ENCODE measurements at places on chromosomes 1 and 21.

- no peak for DNase-seq
These were observed 3.4 kb upstream of the ETS2 start for GRCh38 chr21:38802050-38803026.

- no peak for DNase-seq
These were observed 585.4 kb downstream of the USP25 start for GRCh38 chr21:16315223-16315622.

- no peak for DNase-seq
These were observed 54.1 kb downstream of the C8A start for GRCh38 chr1:56908619-56909221.

DNA sequence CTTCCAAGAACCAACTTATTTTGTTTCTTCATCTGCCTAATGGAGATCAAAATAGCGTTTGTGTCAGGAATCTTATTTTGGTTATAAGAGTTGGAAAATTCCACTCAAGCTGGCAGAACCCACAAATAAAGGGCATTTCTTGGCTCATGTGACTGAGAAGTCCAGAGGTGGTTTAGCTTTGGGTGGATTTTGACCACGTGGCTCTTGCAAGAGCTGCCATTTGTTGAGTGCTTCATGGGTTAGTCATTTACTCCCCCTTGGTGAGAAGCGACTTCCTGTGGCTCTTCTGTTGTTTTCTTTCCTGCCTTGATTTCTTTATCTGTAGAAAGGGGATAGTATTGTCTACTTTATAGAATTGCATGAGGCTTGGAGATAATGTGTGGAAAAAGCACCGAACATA is 9.5 kb upstream of the RNF186 start:
- no peak for DNase-seq

- DNase-seq, result no peak
These were observed 83.4 kb upstream of the ADGRL4 start for GRCh38 chr1:79089946-79090345.

- DNase-seq, result no peak
These were observed 116.0 kb downstream of the ESRRG start for GRCh38 chr1:216607067-216607697.
